Stimulated activated CD8-positive, alpha-beta memory T cell treated with anti-CD3 and anti-CD28 coated beads, Interleukin-2, amount 100 ng/mL, for 1 hour (primary cell): ENCODE measurements at places on chromosomes 2 and 18.

DNA sequence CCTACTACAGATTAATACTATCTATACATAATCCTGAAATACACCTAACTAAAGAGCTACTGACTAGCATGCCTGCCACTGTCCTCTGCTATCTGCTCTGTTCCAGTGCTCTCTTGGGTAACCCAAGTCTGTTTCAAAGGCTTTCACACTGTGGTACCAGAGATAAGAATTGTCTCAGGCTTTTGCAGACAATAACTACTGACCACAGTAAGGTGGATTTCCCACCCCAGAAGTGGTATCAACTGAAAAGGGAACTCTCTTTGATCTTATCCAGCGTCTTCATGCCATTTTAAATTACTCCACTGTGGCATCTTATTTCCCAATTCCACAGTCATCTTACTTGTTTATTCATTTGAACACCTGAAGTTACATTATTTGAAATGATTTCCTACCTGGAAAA, 190.2 kb downstream of the IKZF2 start:
- DNase-seq, result no peak

GRCh38 chr2:166090346-166090745, 37.5 kb downstream of the SCN1A start:
- no peak for DNase-seq

GRCh38 chr2:41764131-41764530, 283.7 kb upstream of the PKDCC start:
- DNase-seq, result no peak

GRCh38 chr2:51511002-51511401, 479.1 kb upstream of the NRXN1 start:
- DNase-seq, result no peak

DNA sequence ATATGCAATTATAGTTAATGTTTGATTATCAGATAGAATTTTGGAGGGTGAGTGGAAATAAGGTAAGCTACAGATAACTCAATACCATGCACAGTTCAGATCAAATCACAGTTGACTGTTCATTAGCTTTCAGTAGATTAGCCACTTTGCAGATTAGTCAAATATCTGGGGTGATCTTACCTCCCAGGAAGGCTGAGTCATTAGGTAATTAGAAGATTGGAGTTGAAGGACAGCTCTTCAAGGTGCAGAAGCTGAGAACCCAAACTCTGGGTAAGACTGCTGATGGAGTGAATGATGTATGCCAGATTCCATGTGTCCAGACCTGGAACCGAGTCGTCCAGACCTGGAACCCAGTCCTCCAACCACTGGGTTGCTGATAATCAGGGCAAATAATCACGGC, 262.8 kb upstream of the UBE2E3 start:
- DNase-seq, result no peak

DNA sequence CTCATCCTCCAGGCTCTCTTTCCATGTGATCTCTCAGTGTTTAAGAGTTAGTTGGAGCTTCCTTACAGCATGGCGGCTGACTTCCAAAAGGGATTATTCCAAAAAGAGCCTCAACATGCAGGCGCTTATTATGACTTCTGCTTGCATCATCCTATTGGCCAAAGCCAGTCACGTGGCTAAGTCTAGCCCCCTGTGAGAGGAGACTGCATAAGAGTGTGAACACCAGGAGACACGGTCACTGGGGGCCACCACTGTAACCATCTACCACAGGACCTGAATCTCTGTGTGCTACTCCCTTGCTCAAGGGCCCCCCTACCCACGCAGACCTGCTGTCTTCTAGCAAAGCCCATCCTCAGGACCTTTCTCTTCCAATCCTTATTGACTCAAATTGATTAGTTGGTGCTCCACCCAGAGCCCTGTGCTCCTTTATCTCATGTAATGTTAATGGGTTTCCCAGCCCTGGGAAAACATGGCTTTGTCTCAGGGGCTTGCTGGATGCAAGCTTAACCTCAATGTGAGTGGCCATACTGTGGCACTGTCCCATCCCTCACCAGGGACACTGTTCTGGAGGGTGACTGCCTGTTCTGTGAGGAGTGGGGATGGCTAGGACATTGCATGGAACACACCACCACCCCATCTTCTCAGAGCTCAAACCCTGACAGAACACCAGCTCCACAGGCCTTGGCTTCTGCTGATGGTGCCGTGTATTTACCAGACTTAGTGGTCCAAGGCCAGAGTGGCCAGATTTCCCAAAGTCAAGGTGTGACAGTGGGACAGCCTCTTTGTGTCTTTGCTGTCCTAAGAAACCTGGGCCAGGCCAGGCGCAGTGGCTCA, 4.2 kb downstream of the IL1RN start:
- DNase-seq, result no peak

- no peak for DNase-seq
Measured at GRCh38 chr2:162029287-162029901, 44.6 kb downstream of the DPP4 start.

- no peak for DNase-seq
Measured at GRCh38 chr2:124248386-124248785, 223.3 kb downstream of the CNTNAP5 start.

- no peak for DNase-seq
Measured at GRCh38 chr18:39796393-39796792, 2158.6 kb upstream of the PIK3C3 start.

- DNase-seq, result no peak
Measured at GRCh38 chr18:40851014-40851429, 1104.0 kb upstream of the PIK3C3 start.

GRCh38 chr2:133253793-133254192, 314.5 kb downstream of the NCKAP5 start:
- no peak for DNase-seq

- DNase-seq, result no peak
Measured at GRCh38 chr18:24190590-24190989, 51.7 kb downstream of the CABYR start.

DNA sequence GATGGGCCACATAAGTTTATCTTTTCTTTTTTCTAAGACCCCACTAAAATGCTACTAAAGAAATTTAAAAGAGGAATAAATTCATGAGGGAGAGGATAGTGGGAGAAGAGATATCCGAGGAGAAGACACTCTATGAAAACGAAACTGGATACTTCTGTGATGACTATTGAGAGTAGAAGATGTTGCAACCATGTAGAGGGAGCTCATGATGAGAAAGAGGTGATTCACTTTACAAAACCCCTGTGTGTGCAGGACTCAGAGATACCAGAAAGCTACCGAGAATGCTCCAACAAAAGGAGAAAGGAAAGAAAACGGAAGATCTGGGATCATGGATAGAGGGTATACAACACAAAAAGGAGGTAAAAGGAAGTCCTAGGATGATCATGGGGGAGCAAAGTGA, 34.9 kb downstream of the SLC38A11 start:
- no peak for DNase-seq

DNA sequence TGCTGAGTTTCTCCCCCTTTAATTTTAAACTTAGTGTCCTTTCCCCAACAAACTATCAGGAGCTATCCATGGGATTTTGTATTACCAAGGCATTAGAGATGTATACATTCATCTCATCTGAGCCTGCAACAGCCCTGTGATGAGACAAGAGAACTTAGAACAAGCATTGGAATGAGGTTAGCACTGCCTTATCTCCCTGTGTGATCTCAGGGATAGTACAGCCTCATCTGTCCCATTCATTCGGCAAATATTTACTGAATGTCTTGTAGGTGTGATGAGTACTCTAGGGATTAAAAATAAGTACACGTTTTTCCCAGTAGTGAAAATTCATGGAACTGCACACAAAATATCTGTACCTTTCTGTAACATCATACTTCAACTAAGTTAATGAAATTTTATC, 45.6 kb downstream of the PAIP2B start:
- DNase-seq, result no peak

GRCh38 chr2:109339519-109339966, 210.5 kb downstream of the SH3RF3 start:
- no peak for DNase-seq

DNA sequence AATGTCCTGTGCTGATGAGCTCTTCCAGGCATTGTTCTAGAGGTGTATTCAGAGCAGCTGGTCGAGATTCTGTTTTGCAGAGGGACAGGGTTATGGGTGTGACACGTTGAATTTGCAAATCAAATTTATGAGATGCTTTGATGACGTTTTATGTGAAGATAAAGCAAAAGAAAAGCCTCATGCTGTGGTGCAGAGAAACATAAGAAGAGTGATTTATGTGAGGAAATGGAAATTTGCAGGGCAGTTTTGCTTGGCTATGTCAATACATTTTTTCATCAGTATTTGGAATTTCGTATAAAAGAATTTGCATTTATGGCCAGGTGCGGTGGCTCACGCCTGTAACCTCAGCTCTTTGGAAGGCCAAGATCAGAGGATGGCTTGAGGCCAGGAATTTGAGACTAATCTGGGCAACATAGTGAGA, 36.4 kb downstream of the TSN start:
- DNase-seq, result no peak

GRCh38 chr2:165015052-165015642, 59.8 kb upstream of the SLC38A11 start:
- peak; percentile 21 for DNase-seq

- DNase-seq, result peak; percentile 76
Measured at GRCh38 chr2:27211943-27212625, at the start of the genes ATRAID and SLC5A6. ATRAID (plus strand) TSS chr2:27212041; CDS start chr2:27212369, 328 bp downstream. SLC5A6 (minus strand) TSS chr2:27212268; CDS start chr2:27207650, 4,618 bp downstream.

DNA sequence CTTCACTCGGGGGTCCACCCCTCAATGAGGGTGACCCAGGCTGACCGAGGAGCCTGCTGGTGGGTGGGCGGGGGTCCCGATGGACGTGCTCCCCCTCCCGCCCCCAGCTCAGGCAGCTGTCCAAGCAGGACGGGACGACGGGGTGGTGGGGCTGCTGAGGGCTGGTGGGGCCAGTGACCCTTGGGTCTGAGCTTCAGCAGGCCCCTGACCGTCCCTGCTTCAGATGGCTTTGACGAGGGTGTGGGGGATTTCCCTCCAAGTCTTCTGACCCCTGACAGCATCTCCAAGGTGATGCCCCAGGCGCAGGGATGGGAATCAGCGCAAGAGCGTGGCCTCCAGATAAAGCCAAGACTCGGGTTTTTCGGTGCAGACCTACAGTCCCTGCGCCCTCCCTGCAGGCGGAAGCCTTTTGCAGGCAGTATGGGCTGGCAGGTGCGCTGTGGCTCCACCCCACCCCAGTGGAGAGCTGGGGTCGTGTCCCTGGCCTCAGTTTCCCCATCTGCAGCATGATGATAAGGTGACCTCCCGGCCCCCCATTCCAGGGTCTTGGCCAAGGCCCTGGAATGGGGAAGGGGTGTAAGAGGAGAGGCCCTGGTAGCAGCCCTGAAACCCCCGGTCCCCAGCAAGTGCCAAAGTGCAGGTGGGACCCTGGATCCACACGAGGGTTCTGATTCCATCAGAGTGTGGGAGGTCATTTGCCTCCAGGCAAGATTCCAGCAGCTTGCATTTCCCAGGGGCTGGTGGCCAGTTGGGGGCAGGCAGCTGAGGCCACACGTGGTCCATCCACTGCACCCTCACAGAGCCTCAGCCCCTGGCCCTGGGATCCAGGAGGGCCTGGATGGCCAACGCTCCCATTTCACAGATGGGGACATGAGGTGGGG, 8.7 kb downstream of the CROCC2 start:
- no peak for DNase-seq

DNA sequence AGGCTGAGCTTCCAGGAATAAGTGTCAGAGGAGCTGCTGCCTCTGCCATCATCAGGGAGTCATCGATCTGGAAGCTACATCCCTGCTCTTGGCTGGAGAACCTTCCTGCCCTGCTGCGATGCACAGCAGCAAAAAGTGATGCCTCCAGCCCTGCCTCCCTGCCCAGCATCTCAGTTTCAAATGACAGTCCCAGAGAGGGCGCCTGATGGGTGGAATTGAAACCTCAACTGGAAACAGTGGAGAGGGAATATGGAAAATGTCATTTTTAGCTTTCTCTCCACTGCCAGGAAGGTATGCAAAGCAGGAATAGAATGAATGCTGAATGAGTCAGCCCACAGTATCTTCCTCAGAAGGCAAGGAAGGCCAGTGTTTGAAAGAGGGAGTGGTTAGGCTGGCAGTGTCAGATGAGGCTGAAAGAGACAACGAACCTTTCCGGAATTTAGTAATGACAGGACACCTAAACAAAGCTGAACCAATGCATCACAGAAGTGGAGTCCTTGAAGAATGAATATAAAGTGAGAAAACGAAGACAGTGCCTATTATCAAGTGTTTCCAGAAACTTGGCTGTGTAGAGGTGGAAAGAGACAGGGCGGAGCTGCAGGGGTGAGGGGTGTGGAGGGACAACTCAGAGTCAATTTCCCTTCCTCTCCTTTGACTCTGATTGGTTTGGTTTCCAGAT, 153.9 kb upstream of the NDUFV2 start:
- no peak for DNase-seq

GRCh38 chr2:170170281-170171040, 7.5 kb upstream of the MYO3B start:
- DNase-seq, result no peak

- no peak for DNase-seq
Measured at GRCh38 chr18:12520442-12520992, 112.8 kb downstream of the PRELID3A start.

DNA sequence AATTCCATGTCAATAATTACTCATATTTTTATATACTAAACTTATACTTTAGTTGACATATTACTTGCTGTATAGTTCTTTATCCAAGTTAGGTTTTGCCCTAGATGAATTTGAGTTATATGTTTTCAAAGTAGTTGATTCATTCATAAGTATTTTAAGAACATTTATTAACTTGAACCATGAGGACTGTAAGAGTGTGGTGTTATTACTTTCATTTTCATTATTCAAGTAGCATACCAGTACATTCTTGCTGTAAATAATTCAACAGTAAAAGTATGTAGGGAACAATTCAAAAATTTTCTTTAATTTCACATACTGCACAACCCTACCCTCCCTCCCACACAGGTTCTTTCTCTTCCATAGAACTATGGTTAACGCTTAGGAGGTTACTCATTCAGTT, 75.4 kb downstream of the ANKRD12 start:
- no peak for DNase-seq

GRCh38 chr2:80040226-80040625, 264.3 kb downstream of the LRRTM1 start:
- DNase-seq, result no peak
